ENCODE measurements at places on chromosomes 5 and 9. TPM values are rescaled to one million over a fixed set of nuclear protein-coding genes. Genes with fewer than 3 reads are reported as not detected.

Gene PCDHB10
- not detected for total RNA-seq

DNA sequence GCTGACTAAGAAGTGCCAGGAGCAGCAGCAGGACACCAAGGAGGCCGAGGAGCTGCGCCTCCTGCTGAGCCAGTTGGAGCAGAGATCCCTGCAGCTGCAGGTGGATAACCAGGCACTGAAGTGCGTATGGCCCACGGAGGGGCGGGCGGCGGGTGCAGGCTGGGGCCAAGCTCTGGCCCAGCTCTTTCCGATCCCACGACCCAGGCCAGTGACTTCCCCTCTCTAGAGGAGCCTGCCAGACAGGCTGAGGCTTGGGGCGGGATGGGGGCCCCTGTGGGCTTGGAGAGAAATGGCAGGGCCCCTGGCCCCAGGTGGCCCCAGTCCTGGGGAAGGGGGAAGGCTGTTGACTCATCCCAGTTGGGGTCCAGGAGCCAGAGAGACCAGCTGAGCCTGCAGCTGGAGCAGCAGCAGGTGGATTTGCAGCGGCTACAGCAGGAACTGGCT is 3.6 kb downstream of the PTRH1 start:
- H3K4me3 ChIP-seq: no peak overlapping the region
- DNase-seq: no peak
- H3K36me3 ChIP-seq: no peaks in the 10 kb centered on the region
- H3K27ac ChIP-seq: no peak overlapping the region
- no peaks in the 10 kb centered on the region for H3K27me3 ChIP-seq

Gene SLC4A9
- total RNA-seq: not detected

Gene PCYOX1L
- total RNA-seq: 24.0 TPM

DNA sequence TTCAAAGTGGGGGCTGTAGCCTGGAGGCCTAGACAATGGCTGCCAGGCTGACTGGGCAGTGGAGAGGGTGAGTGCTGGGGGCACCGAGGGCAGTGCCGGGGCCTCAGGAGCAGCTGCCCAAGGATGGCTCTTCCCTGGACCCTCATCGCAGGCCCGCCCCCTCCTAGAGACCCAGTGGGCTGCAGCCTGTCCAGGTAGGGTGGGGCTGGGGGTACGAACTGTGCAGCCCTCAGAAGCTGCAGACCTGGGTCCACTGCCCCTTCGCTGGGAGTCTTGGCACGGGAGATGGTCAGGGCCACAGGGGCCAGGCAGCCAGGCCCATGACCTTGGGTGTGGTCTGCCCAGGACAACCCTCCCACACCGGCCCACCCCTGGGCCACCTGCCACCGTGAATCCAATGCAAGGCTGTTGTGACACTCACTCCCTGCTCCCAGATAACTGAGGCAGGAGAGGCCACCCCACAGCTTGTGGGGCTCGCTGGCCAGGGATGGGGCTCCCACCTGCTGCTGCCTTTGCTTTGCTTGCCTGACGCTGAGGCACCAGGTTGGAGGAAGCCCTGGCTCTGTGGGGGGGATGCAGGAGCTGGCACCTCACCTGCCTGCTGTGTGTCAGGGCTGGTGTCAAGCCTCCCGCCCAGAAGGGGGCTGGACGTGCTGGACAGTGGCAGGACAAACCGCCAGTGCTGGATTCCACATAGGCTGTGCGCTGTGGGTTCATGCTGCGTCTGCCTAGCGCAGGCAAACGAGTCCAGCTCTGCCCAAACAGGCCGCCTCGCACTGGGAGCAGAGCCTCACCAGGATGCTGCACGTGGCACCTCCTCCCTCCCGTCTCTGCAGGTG is 23.1 kb upstream of the SLC9A3 start:
- peaks cover 25% of the 10 kb centered on the region for H3K27me3 ChIP-seq
- H3K27ac ChIP-seq: no peak overlapping the region
- no peak overlapping the region for H3K4me3 ChIP-seq
- H3K4me1 ChIP-seq: peaks cover 15% of the 10 kb centered on the region

Gene SH3TC2
- not detected for total RNA-seq

GRCh38 chr9:114238891-114239875 is 83.7 kb upstream of the ORM1 start:
- no peak overlapping the region for H3K4me3 ChIP-seq
- no peaks in the 10 kb centered on the region for H3K4me1 ChIP-seq
- H3K27me3 ChIP-seq: peaks cover 3% of the 10 kb centered on the region
- DNase-seq: peak; percentile 11
- no peaks in the 10 kb centered on the region for H3K36me3 ChIP-seq
- no peak overlapping the region for H3K27ac ChIP-seq

Gene BARHL1
- total RNA-seq: not detected

- H3K4me3 ChIP-seq: no peak overlapping the region
- no peak overlapping the region for H3K27ac ChIP-seq
- H3K4me1 ChIP-seq: no peaks in the 10 kb centered on the region
- DNase-seq: no peak
These were observed 21.0 kb downstream of the TNFSF15 start for GRCh38 chr9:114784721-114785279.

Gene PCDH12
- total RNA-seq: 1.7 TPM

Gene PCDHA9
- not detected for total RNA-seq

Gene LAMC3
- 0.12 TPM for total RNA-seq

GRCh38 chr9:95507464-95508241 is 9.1 kb downstream of the PTCH1 start:
- peaks cover 39% of the 10 kb centered on the region for H3K4me1 ChIP-seq
- H3K27me3 ChIP-seq: peaks cover 23% of the 10 kb centered on the region

- H3K27ac ChIP-seq: no peak overlapping the region
- H3K4me3 ChIP-seq: no peak overlapping the region
- no peaks in the 10 kb centered on the region for H3K36me3 ChIP-seq
- no peak for DNase-seq
- H3K4me1 ChIP-seq: peaks cover 3% of the 10 kb centered on the region
- peaks cover 9% of the 10 kb centered on the region for H3K27me3 ChIP-seq
These were observed 610.9 kb downstream of the RAB3C start for GRCh38 chr5:59193616-59194319.

Gene FTMT
- not detected for total RNA-seq

DNA sequence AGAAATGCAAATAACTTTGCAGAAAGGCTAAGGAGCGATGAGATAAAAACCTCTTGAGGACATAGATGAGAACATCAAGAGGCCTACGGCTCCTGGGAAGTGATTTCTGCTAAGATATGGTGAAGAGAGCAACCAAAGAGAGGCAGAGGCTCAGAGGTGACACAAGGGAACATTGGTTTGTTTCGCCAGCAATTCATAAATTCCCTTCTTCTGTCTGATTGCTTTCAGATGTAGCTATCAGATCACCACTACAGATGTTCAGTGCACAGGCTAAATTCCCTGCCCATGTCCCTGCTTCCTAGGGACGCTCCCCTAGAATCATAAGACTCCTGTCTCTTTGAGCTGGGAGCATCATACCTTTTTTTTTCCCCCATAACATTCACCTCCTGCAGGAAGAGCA is 11.2 kb downstream of the AGXT2 start:
- no peak overlapping the region for H3K4me3 ChIP-seq
- no peak for DNase-seq
- no peaks in the 10 kb centered on the region for H3K4me1 ChIP-seq

Gene FRMPD1
- total RNA-seq: not detected

- H3K4me1 ChIP-seq: no peaks in the 10 kb centered on the region
- no peak overlapping the region for H3K4me3 ChIP-seq
- no peaks in the 10 kb centered on the region for H3K27me3 ChIP-seq
- no peak overlapping the region for H3K27ac ChIP-seq
- DNase-seq: no peak
These were observed 183.6 kb upstream of the MAP3K1 start for GRCh38 chr5:56631719-56632118.

GRCh38 chr5:176166427-176166826 is 71.8 kb upstream of the SIMC1 start:
- H3K4me3 ChIP-seq: no peak overlapping the region
- no peaks in the 10 kb centered on the region for H3K27me3 ChIP-seq
- no peaks in the 10 kb centered on the region for H3K4me1 ChIP-seq
- DNase-seq: no peak
- no peaks in the 10 kb centered on the region for H3K36me3 ChIP-seq
- H3K27ac ChIP-seq: no peak overlapping the region

Gene GABRA1
- not detected for total RNA-seq

Gene TRIM7
- total RNA-seq: 2.9 TPM

- peaks cover 19% of the 10 kb centered on the region for H3K36me3 ChIP-seq
- H3K27me3 ChIP-seq: no peaks in the 10 kb centered on the region
- H3K4me3 ChIP-seq: no peak overlapping the region
- no peak for DNase-seq
- H3K4me1 ChIP-seq: peaks cover 7% of the 10 kb centered on the region
These were observed 139.7 kb downstream of the C9orf152 start for GRCh38 chr9:110068212-110068611.

DNA sequence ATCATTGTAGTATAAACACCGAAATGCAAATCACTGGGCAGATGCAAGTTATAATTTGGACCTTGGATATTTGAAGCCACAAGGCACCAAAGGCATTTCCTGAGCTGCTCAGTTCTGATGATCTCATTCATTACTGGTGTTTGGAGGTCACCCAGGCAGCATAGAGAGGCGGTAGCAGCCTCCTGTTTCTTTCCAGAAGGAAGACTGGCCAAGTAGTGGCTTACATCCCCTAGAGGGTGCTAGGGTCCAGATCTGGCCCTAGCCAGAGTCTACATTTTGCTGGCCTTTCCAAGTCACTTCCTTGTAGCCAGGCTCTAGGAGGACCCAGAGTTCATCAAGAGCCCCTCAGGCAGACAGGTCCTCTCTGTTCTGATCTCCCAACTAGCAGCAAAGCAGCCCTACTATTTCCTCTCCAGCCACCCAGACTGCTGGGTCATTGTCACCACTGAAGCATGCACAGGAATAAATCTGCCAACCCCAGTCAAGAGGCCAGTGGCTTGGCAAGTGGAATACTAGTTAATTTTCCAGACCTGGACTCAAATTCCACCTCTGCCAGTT is 33.4 kb upstream of the TTC1 start:
- no peak overlapping the region for H3K4me3 ChIP-seq
- DNase-seq: no peak
- peaks cover 38% of the 10 kb centered on the region for H3K27me3 ChIP-seq
- peaks cover 12% of the 10 kb centered on the region for H3K4me1 ChIP-seq

Gene C9
- not detected for total RNA-seq

DNA sequence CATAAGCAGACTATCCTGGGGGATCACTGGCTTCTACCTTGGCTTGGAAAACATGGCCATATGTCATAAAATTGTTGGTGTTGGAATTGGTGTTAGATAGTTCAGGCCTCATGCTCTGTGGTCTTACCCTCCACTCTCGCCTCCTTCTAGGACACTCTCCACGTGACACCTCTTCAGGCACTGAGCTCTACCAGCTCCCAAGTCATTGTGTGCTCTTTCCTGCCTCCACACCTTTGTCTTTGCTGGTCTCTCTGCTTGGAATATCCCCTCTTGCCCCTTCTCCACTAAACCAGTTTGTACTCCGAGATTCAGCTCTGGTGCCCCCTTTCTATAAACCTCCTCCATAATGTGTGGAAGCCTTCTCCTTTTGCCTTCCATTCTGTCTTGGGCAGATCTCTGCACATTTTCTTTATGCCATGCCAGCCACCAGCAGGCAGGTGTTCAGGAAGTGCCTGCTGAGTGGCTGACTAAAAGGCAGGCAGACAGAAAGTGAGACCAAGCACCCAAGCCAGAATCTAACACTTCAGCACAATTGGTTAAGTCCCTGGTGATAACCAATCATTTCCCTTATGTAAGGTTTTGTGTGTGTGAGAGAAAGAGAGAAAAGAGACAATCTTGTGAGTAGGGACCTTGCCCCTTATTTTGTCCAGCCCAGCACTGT is 37.7 kb downstream of the SAR1B start:
- H3K27ac ChIP-seq: peak overlapping the region; percentile 35
- H3K4me1 ChIP-seq: peaks cover 29% of the 10 kb centered on the region
- peak; percentile 46 for DNase-seq
- H3K27me3 ChIP-seq: no peaks in the 10 kb centered on the region

DNA sequence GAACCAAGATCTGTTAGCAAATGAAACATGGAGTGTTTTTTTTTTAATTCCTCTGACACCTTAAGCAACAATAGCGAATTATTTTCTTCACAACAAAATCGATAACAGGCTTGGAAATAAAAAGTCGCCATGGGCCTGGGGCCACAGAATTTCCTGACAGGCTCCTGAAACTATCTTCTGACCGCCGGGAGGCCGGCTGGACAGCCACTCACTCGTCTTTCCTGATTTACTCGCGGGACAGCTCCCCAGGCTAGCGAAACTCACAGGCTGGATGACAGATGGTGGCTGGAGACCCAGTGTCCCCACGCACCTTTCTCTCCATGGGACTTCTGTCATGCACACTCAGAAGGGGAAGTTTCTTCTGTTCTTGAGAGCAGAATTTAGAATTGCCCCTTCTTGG is 143.3 kb upstream of the IRX2 start:
- no peaks in the 10 kb centered on the region for H3K36me3 ChIP-seq
- H3K27me3 ChIP-seq: no peaks in the 10 kb centered on the region
- no peak overlapping the region for H3K4me3 ChIP-seq

DNA sequence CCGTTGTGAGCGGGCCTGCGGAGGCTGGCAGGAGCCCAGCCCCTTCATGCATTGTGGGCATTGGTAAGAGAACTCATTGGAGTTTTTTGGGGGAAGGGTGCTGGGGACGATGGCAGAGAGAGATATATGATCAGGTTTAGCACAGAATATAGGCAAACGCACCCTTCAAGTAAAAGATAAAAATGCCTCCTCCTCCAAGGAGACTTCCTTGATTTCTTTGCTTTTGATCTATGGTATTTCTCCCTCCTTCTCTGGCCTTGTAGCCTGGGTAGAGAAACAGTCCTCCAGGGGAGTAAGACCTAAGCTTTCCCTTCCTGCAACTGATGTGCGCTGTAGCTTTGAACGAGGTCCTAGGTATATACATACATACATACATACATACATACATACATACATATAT is 960 bp upstream of the PPARGC1B start:
- no peaks in the 10 kb centered on the region for H3K27me3 ChIP-seq
- no peak for DNase-seq
- H3K4me3 ChIP-seq: no peak overlapping the region

Gene SPAG8
- total RNA-seq: 1.4 TPM

DNA sequence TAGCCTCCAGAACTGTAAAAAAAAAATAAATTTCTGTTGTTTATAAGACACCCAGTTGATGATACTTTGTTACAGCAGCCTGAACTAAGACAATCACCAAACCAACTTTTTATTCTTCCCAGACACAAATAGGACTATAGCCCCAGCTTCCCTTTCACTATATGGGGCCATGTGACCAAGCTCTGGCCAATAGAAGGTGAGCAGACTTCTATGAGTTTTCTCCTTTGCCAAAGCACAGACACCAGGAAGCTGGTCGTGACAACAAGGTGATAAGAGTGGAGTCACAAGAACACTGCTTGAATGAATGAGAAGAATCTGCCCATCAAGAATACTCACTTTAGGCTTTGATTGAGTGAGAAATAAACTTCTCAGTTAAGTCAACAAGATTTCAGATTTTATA is 217.7 kb downstream of the DEPDC1B start:
- no peaks in the 10 kb centered on the region for H3K4me1 ChIP-seq
- no peaks in the 10 kb centered on the region for H3K36me3 ChIP-seq
- no peak overlapping the region for H3K4me3 ChIP-seq
- no peaks in the 10 kb centered on the region for H3K27me3 ChIP-seq
- no peak overlapping the region for H3K27ac ChIP-seq
- no peak for DNase-seq
